ENCODE measurements at places on chromosomes 7 and 10. TPM values are rescaled to one million over a fixed set of nuclear protein-coding genes. Genes with fewer than 3 reads are reported as not detected.

The FKBP6 gene
- total RNA-seq: not detected

The TRIM50 gene
- not detected for total RNA-seq

The WBP1L gene
- total RNA-seq: 19.6 TPM

The FRAT2 gene
- total RNA-seq: 8.4 TPM

The GIMAP4 gene
- total RNA-seq: 3.4 TPM
